NCI-H524 (cell line): ENCODE measurements at places on chromosomes 2 and 18.

- no peak for DNase-seq
Observed at GRCh38 chr2:192957425-192957824, 762.7 kb upstream of the TMEFF2 start.

GRCh38 chr2:84778911-84779690, 101.8 kb downstream of the TRABD2A start:
- no peak for DNase-seq

- no peak for DNase-seq
Observed at GRCh38 chr2:2621855-2622254, 290.8 kb upstream of the MYT1L start.

DNA sequence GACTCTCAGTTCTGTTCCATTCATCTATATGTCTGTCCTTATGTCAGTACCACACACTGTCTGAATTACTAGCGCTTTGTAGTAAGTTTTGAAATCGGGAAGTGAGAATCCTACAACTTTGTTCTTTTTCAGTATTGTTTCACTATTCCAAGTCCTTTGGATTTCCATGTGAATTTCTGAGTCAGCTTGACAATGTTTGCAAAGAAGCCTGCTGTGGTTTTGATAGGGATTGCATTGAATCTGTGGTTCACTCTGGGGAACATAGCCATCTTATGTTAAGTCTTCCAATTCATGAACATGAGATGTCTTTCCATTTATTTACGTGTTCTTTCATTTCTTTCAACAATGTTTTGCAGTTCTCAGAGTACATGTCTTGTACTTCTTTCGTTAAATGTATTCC, 15.0 kb downstream of the SLC3A1 start:
- no peak for DNase-seq

DNA sequence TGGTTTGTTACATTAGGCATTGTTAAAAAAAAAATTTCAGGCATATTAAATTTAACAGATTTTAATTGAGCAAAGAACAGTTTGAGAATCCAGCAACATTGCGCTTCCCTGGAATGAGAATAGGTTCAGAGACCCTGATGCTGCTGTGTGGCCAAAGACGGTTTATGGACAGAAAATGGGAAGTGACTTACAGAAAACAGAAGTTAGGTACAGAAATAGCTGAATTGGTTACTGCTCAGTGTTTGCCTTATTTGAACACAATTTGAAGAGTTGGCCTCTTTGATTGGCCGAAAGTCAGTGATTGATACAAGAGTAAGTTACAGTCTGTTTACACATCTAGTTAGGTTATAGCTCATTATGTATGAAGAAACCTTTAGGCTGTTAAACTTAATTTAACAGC, 6.0 kb upstream of the NEDD4L start:
- no peak for DNase-seq

GRCh38 chr2:64376926-64377325, 77.0 kb upstream of the LGALSL start:
- no peak for DNase-seq

DNA sequence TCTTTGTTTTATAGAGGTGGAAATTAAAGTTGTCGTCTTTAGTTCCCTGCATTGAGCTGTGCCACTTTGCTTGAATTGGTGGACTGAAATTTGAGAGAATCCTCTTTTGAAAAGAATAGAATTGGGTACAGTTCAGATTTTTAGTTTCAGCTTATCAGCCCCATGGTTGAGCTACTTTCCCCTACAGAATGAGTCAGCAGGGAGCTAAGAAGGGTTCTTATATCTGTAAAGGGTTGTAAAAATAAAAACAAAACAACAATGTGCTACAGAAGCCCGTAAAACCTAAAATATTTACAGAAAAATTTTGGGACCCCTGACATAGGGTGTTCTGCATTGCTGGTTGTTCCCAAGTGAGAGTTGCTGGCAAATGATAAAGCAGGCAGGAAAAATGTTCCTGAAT, 12.6 kb downstream of the SLC20A1 start:
- no peak for DNase-seq

DNA sequence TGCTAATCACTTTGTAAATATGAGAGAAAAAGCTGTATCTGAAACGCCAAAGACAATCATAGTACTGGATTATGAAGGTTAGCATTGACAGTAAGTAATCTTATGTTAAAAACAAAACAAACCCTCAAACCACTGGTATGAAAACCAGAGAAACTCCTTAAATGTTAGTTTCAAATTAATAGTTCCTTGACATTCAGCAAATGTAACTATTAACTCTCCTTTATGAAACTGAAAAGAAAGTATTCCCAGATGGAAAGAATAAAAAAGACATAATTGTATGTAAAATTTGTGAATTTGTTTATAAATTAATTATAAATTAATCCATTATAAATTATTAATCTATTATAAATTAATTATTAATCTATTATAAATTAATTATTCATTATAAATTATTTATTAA, 12.3 kb downstream of the FASTKD1 start:
- no peak for DNase-seq

DNA sequence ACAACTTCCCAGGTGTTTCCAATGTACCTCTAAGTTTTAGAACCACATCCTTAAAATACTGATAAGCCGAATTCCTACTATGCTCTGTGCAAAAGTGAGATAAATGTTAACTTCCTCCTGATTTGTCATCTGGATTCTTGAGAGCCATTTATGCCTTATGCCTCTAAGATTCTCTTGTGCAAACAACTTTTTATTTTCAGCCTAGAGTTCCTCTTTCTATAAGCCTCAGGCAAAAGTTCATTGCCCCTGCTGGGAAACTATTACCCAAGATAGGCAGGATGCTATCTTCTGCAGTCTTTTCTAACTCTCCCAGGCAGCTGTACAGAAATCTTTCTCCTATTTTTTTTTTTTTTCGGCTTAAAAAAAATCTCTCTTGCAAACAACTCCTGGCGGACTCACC, 216.1 kb downstream of the KCNJ3 start:
- no peak for DNase-seq

- no peak for DNase-seq
Observed at GRCh38 chr2:100658017-100658416, 95.2 kb downstream of the PDCL3 start.

DNA sequence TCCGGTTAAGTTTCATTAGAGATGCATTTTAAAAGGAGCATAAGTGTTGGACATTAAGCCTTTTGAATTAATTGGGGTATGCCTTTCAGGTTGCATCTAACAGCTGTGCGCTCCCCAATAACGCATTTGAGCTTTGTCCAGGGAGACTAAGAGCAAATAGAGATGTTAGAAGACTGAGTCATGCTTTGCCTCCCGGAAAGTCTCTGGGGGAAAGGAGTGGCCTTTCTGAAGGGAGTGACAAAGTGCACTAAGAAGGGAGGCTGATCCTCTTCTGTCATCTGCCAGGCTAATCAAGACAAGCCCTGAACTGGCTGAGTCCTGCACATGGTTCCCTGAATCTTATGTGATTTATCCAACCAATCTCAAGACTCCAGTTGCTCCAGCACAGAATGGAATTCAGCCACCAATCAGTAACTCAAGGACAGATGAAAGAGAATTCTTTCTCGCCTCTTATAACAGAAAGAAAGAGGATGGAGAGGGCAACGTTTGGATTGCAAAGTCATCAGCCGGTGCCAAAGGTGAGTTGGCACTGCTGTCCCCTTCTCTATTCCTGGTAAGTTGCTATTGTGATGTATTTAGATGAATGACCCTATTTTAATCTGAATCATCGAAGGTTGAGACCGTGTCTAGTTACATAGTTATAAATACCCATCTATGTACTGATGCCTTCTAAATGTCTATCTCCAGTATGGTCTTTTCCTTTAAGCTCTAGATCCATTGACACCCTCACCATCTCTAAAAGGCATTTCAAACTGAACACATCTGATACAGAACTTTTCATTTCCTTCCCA, 12.1 kb downstream of the TTL start:
- no peak for DNase-seq

DNA sequence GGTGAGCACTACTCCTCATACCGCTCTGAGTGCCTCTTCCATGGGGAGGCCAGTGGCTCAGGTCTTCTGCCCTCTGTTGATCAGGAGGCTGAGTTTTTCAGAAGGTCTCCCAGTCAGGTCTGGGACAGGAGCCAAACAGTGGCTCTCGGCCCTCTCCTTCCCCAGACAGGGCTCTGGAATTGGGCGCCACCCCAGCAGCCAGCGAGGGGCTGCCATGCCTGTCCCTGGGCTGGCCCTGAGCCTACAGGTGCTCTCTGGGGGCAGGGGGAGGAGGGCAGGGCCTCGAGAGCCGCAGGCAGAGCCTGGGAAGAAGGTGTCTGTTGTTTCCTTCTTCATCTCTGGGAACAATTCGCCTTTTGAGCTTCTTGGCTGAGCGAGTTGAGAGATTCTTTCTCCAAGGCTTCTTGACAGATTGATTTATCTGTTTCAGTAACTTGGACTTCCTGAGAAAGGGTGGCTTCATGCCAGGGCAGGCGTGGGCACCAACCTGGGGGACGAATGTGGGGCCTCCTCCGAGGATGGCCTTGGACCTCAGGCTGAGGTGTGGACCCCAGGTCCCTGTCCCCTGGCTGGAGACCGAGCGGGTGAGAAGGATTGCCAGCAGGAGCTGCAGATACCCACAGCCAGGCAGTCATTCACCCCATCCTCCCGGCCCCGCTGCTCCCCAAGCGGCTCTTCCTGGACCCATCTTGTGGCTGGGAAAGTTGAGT, 64.7 kb upstream of the GLI2 start:
- no peak for DNase-seq

- DNase-seq, result no peak
Observed at GRCh38 chr2:175468431-175469098, 287.1 kb upstream of the ATP5MC3 start.

GRCh38 chr18:73752546-73752945, 395.1 kb downstream of the FBXO15 start:
- no peak for DNase-seq

DNA sequence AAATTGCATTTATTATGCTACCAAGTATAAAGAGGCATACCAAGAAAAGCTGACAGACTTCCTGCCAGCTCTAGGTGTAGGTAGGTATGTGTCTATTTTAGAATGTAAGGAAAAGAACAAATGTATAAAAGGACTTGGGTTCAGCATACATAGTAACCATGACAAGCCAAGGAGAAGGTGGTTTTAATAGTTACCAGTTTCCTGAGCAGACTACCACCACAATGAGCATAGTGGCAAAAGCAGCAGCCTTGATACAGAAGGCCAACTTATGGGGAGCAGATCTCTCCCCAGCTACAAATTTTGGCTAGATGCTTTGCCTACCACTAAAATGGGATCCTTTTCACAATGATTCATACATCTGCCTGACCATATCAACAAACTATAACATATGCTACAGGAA, 34.5 kb downstream of the METTL8 start:
- DNase-seq, result no peak

GRCh38 chr18:77405096-77405495, 155.4 kb downstream of the GALR1 start:
- no peak for DNase-seq

DNA sequence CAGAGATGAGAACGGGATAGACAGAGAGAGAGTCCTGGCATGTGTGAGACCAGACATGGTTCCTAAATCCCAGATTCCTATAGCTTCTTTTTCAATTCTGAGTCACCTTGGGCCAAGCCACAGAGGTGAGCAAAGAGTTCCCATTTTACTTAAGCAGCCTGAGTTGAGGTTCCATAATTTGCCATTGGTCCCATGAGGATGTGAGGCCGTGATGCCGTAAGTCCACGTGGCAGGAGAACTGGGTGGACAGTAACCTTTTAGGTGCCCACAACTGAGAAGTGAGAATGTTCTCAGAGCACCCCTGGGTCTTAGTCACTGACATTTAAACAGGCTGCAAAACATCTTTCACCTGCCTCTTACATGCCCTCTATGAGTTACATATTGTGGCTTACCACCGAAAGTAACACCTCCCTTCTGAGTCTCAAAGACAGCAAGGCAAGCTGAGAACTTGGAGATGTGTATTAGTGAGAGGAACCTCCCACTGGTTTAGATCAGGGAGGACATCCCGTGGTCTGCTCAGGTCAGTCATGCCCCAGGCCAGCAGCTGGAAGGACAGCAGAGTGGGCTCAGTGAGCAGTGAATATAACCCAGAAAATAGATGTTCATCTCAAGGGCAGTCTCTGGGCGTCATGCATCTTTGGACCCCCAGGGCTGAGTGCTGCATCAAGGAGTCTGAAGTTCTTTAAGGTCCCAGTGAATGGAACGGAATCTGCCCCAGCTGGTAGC, 127.9 kb upstream of the LGALSL start:
- no peak for DNase-seq

GRCh38 chr2:217413193-217413592, 553.3 kb upstream of the TNP1 start:
- no peak for DNase-seq

GRCh38 chr2:46964835-46965560, 49.4 kb upstream of the MCFD2 start:
- no peak for DNase-seq

DNA sequence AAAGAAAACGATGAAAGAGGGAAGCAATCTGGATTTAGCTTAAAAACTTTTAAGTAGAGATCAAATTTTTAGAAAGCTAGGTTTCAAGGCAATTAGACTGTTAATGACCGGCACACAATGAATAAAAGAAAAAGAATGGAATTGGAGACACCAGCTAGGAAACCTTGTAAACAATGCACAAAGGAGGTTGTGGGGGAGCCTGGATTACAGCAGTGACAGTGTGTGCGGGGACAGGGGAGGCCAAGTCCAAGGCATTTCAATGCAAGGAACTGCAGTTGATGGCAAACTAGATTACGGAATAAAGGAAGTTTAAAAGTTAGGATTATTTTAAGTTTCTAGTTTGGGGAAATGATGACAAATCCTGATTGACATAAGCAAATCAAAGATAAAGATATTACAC, 74.5 kb downstream of the DTNB start:
- DNase-seq, result no peak

DNA sequence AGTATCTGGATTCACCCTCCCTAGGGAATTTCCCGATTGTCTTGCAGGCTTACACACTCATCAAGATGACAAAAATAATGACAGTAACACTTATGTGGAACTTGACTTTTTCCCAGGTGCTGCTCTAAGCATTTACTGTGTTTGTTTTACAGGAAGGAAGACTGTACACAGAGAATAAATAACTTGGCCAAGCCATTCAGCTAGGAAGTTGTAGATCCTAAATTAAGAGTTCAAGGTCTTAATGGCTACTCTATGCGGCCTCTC, 549 bp upstream of the DPP4 start:
- DNase-seq, result no peak

DNA sequence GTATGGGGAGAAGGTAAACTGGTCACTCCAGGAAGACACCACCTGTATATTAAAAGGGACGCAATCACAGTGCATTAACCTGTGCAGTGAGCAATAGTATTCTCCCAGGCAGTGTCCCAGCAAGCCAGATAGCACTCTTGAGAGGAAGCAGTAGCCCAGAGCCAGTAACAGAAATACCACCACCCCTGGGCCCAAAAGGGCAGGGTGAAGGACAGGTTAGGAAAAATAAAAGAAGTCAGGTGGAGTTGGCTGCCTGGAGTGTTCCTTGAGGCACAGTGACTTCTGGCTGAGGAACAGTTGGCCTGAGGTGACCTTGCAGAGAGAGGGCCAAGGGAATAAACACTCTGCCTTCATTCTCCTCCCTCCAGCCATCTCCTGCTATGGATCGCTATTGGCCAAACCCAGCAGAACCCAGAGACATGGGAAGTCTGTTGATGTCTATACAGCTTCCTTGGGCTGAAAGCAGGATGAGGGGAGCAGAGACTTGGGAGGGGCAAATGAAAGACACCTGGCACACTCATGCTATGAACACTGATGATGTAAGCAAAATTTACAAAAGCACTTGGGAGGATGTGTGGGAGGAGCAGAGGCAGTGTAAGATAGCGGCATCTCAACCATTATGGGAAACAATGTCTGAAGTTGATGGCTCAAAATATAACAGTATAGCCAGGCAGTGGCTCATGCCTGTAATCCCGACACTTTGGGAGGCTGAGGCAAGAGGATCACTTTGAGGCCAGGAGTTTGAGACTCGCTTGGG, 7.5 kb downstream of the C18orf32 start:
- DNase-seq, result no peak
